ENCODE measurements at places on chromosomes 3 and 15.
A peak's percentile ranks its signal among the peaks of the same experiment; 100 is the strongest.

GRCh38 chr3:129122412-129123011 lies 908 bp upstream of the RAB43 start:
- DNase-seq: no peak

- no peak for DNase-seq
Measured at GRCh38 chr3:4401441-4401840, 65.6 kb downstream of the SUMF1 start.

DNA sequence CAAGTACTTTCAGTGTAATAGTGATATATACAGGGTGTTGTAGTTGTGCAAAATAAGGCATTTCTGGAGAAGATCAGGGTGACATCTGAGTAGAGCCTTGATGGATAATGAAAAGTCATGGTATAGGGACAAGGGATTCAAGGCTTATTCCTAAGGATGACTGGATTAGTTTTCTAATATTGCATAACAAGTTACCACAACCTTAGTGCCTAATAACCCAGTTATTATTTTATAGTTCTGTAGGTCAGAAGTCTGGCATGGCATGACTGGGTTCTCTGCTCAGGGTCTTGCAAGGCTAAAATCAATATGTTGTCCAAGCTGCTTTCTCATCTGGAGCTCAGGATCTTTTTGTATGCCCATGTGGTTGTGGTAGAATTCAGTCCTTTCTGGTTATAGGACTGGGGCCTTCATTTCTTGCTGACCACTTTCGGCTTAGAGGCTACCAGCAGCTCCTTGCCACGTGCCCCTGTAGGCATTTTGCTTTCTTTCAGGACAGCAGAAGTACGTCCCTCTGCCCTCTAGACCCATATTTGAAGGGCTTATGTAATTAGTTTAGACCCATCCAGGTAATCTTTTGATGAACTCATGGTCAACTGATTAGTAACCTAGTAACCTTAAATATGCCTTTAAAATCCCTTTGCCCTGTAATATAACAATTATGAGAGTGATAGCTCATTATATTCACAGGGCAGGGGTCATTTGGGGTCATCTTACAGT lies 73.2 kb upstream of the LRRFIP2 start:
- DNase-seq: no peak

GRCh38 chr3:133213937-133214336 lies 175.7 kb downstream of the TMEM108 start:
- DNase-seq: no peak

- DNase-seq: no peak
Measured at GRCh38 chr3:55468251-55468650, 18.9 kb downstream of the WNT5A start.

- no peak for DNase-seq
Measured at GRCh38 chr3:49570028-49570654, 15.9 kb downstream of the BSN start.

DNA sequence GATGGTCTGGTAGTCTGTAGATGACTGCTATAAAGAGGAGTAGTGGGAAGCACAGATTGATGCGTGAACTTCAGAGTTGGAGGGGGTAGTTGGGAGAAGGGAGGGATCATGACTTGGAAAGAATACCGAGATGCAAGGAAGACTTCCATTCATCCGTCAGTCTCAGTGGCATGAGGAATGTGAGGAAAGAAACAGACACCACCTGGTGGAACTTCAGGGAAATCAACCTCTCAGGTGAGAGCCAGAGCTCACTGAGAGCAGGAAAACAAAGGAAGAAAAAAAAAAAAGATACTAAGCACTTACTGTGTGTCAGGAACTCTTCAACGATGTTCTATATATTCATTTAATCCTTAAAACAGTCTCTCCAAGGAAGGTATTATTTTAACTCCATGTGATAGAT lies 172.4 kb downstream of the OXSM start:
- DNase-seq: no peak

- no peak for DNase-seq
Measured at GRCh38 chr3:42732196-42732828, 29.7 kb upstream of the HHATL start.

GRCh38 chr15:34365091-34365825 lies 1.7 kb downstream of the LPCAT4 start:
- DNase-seq: no peak

DNA sequence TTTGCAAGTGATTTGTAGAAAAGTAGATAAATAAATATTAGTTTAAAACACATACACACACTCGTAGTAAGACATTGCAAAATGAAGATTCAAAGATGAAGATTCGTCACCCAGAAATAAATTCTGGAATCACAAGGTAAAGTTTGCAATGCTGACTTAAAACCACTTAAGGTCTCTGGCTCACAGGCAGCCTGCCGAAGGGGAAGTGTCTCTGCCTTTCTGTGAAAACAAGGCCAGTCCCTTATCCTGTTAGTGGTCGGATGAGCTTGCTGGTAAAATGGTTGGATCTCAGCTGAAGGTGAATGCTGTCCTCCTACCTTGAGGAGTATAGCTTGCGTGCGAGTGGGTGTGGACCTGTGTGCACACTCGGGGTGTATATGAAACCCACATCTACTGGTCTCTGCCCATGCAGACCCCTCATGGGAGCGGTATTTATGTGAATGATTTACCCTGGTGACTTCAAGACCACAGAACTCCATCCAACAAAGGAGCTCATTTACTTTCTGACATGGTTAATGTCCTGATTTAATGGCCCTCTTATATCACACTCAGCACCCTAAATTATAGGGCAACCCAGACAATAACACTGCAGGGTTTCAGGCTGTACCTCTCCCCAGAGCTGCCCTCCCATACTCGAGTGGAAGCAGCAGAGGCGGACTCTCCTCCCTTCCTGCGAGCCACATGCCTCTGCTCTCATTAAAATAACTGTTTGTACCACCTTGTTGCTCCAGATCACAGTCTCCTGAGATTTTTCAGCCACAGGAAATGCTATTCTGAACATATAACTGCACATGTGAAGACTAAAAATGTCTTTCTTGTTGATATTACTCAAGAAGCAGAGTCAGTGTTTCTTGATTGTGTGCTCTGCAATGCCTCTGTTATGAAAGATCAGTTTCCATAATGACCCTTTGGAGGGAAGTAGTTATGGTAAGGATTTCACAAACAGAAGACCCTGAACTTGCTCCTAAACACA lies 45.9 kb upstream of the ALDH1A3 start:
- no peak for DNase-seq

- DNase-seq: no peak
Measured at GRCh38 chr15:23924686-23925085, 237.6 kb upstream of the NDN start.

- DNase-seq: no peak
Measured at GRCh38 chr15:81604713-81605112, 230.7 kb upstream of the TMC3 start.

GRCh38 chr3:38095669-38096483 lies 41.1 kb downstream of the ACAA1 start:
- DNase-seq: no peak

DNA sequence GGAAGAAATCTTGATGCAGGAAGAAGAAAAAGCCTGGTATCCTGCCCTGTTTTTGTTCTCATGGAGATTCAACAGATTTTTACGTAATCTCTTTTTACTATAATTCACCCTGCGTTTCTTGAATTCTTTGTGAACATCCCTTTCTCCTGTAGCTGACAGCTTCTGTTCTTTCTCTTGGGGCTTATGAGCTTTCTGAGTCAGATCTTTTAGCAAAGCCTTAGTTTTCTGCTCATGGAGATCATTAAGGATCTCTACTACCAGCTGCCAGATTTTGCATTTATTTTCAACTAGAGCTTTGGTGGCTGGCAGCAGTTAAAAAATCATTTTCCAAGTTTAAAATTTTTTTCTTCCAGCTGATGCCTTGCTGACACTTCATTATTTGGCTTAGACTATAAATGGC lies 51.6 kb downstream of the MOBP start:
- DNase-seq: no peak

DNA sequence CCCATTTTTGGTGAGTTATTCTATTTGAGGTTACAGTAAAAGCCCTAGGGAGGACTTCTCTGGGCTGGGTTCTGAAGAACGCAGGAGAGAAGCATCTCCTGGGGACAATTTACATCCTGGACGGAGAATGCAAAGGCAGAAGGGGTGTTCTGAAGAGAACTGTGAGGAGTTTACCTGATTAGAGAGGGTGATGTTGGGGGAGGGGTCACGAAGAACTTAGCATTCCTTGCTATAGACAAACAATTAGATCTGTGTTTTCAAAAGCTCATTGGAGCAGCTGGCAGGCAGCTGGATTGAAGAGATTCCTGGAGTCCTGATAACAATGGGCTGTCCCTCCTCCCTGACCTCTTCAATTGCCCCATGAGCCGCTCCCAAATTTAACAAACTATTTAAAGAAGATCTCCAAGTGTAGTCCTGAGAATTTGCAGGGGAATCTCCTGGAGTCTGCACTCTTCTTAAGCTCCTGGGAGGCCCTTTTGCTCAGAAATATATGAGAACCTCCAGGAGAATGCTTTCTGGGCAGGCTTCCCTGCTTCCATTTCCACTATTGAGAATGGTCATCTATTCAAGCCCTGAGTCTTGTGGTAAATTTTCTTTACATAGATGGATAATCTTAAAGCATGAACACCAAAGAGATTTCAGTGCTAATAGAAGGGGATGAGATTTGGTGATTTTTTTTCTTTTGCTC lies 55.3 kb downstream of the ARHGAP31 start:
- no peak for DNase-seq

- DNase-seq: no peak
Measured at GRCh38 chr15:83711236-83711635, 57.3 kb downstream of the ADAMTSL3 start.

GRCh38 chr3:15332405-15333098 lies at the start of gene SH3BP5:
SH3BP5 (minus strand) TSS chr3:15332586; CDS start chr3:15332408, 178 bp downstream.
- peak; percentile 63 for DNase-seq

- DNase-seq: no peak
Measured at GRCh38 chr3:174253196-174253823, 605.8 kb upstream of the NAALADL2 start.

GRCh38 chr3:130395916-130396315 lies 50.4 kb downstream of the COL6A5 start:
- DNase-seq: no peak

GRCh38 chr3:42336103-42336502 lies 70.1 kb upstream of the CCK start:
- DNase-seq: no peak

GRCh38 chr3:190671658-190672057 lies 157.8 kb downstream of the IL1RAP start:
- no peak for DNase-seq

GRCh38 chr3:17945799-17946399 lies 203.5 kb upstream of the TBC1D5 start:
- no peak for DNase-seq

DNA sequence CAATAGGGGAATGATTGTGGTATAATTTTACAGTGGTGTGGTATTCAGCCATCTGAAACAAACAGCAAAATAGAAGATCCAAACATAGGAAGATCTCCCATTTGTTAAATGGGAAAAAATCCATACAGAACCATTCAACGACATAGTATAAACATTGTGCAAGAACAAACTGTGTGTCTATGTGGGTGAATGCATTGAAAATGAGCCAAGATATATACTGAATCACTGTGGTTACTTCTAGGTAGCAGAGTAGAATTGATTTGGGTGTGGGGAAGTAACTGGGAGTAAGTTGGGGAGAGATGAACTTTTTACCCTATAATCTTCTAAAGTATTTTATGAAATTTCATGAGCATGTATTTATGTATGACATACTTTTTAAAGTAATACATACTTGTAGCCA lies 123.1 kb upstream of the UMPS start:
- DNase-seq: no peak

GRCh38 chr15:33071451-33071850 lies 123.1 kb downstream of the FMN1 start:
- DNase-seq: no peak

GRCh38 chr3:5811016-5811415 lies 623.5 kb downstream of the EDEM1 start:
- DNase-seq: no peak

DNA sequence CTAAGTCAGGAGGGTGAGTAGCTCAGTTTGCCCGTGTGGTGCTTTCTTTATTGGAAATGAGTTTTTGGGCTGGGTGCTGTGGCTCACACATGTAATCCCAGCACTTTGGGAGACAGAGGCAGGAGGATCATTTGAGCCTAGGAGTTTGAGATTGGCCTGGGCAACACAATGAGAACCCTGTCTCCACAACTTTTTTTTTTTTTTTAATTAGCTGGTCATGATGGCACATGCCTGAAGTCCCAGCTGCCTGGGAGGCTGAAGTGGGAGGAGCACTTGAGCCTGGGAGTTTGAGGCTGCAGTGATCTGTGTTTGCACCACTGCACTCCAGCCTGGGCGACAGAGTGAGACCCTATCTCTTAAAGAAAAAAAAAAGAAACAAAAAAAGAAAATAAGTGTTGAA lies 174.9 kb downstream of the NSMCE3 start:
- DNase-seq: no peak

GRCh38 chr3:18641916-18642315 lies 216.8 kb upstream of the SATB1 start:
- no peak for DNase-seq

DNA sequence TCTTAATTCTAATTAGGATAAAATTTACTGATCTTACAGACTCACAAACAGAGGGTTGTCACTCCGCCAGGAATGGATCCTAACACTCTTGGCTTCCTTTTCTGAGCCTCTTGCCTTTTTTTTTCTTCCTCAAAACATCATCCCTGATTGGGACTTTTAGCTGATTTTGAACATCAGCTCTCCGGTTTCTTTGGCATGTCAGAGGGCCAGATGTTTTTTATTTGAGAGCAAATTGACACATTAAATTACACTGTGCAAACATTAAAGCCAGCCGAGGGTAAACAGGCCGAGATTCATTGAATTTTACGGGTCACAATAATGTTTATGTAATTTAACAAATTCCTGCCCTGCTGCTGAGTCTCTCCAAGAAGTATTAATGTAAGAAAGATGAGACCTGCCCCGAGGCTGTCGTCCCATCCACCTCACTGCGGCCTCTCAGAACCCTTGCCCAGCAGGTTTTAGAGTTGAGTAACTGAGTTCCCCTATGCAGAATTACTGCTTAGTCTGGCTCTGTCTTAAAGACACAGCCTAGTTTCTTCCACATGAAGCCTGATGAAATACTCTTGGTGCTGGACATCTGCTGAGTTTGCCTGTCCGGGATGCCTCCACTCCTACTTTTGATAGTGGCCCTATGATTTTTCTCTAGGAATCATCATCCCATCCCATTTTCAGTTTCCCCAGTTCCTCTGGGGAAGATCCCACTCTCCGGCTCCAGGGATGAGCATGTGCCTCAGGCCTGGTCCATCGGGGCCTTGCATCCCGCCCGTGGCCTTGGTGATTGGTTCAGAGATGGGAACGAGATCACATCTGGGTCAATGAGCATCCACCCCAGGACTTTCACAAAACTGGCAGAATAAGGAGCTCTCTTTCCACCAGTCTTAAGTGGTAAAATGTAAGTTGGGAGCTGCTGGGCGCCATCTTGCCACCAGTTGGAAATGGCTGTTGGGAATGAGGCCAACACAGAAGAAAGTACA lies 226.6 kb upstream of the TLE3 start:
- DNase-seq: no peak
